ENCODE measurements at places on chromosomes 1 and 21. TPM values are rescaled to one million over a fixed set of nuclear protein-coding genes. Genes with fewer than 3 reads are reported as not detected.

TMPRSS3 gene
- total RNA-seq: not detected

RIPPLY3 gene
- total RNA-seq: not detected

GPR25 gene
- total RNA-seq: not detected

GTF2B gene
- 38.6 TPM for total RNA-seq

SPATA46 gene
- not detected for total RNA-seq

FMO4 gene
- total RNA-seq: 0.86 TPM

HUNK gene
- not detected for total RNA-seq

FAM20B gene
- 38.1 TPM for total RNA-seq

ARV1 gene
- total RNA-seq: 10.2 TPM

TTF2 gene
- 29.1 TPM for total RNA-seq

ANKRD34A gene
- total RNA-seq: 0.20 TPM

RPE65 gene
- not detected for total RNA-seq

FCRLA gene
- total RNA-seq: not detected

ACBD6 gene
- total RNA-seq: 78.5 TPM

FCRL2 gene
- total RNA-seq: not detected

TGFB2 gene
- total RNA-seq: 7.7 TPM

OR2L8 gene
- not detected for total RNA-seq

FAM72D gene
- total RNA-seq: 3.5 TPM

Measured in pulmonary artery endothelial cell (primary cell).